Thyroid gland (tissue), 4 donors: ENCODE measurements at places on chromosomes 1 and 21.

GRCh38 chr1:108657356-108658080 is 3.4 kb downstream of the HENMT1 start:
- no peak for DNase-seq

DNA sequence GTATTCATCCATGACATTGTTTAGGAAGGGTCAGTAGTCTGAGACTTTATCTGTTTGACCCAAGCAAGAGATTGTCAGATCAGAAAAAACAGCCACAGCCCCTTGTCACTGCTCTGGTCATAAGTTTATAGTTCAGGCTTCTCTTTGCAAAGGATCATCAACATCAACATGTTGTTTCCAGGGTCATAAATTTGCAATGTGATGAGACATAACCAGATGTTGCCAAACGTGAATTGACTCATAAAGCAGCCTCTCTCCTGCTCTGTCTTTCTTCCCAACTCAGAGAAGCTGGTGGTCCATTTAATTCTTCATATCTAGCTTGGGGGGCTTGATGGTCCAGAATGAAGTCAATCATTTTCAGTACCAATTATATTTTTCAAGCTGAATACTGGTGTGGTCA is 507.2 kb upstream of the PBX1 start:
- DNase-seq = no peak

GRCh38 chr1:162235241-162235800 is 141.3 kb downstream of the SPATA46 start:
- peak; percentile 96 for DNase-seq

DNA sequence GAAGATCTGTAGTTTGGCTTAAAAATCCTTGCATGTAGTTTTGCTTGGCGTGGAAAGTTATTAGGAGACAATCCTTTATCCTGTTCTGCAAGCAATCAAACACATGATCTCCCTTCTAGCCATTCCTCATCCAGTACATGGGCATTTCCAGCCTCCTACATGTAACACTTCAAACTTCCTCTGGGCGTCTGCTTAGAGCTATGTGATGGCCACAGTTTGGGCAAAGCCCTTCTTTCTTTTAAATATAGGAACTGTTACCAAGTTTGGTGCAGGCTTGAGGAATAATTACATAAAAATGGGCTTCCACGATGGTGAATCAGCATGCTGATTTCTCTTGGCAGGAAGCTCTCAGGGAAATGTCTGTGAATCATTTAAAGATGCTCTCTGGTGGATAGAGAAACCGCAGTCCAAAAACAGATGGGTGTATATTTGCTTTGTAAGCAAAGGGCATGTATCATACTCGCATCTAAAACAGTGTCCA is 176.9 kb upstream of the FMN2 start:
- DNase-seq = no peak

DNA sequence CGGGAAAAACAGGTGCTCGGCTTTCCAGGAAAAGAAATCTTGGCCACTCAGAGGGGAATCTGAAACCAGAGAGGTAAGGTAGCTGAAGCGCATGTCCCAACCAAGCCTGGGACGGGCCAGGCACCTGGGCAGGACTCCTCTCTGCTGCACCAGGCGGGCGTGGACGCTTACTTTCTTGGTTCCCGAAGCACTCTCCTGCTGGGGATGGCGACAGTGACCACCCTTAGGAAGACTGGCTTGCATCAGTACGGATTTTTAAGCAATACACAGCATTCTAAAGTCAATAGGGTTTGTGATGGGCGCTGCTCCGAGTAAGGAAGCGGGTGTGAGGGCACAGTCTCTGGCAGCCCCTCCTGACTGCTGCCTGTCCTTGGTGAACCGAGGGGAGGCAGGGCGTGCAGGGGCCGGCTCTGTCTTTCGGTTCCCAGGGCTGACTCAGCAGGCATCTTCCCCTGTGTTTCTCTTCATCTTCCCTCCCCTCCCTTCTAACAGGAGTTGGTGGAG is 74.9 kb upstream of the ANGPTL1 start:
- no peak for DNase-seq

- peak; percentile 98 for DNase-seq
These were observed 43.4 kb downstream of the IGSF5 start for GRCh38 chr21:39788383-39788782.

GRCh38 chr21:17650292-17650691 is 37.6 kb upstream of the BTG3 start:
- DNase-seq = no peak

GRCh38 chr1:9426291-9426711 is 113.0 kb upstream of the SLC25A33 start:
- no peak for DNase-seq

DNA sequence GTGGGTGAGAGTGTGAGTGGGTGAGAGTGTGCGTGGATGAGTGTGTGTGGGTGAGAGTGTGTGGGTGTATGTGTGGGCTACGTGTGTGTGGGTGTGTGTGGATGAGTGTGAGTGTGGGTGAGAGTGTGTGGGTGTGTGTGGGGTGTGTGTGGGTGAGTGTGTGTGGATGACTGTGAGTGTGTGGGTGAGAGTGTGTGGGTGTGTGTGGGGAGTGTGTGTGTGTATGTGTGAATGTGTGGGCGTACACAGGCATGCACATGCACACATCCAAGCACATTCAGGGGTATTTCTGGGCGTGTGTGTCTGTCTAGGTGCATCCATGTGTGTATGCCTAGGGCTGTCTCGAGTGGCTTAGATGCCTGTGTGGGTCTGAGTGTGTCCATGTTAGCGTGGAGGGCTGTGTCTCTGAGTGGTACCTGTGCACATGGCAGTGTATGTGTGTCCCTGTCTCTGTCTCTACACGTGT is 14.0 kb downstream of the SDC3 start:
- DNase-seq = no peak

DNA sequence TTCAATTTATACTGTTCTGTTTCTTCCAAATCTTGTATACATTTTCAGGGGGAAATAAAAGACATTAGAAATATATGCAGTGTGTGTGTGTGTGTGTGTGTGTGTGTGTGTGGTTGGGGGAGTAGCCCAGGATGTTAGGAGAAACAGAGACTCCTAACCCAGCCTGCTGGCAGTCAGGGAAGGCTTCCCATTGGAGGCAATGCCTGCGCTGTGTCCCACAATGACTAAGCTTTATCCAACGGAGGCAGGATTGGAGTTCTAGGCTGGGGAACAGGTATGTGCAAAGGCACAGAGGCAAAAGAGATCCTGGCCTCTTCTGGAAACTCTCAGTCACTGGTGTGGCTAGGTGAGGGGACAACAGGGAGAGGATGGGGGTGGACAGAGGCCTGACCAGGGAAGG is 16.5 kb upstream of the ADGRB2 start:
- DNase-seq = no peak

- no peak for DNase-seq
These were observed 66.9 kb upstream of the PRDX6 start for GRCh38 chr1:173410133-173410793.

GRCh38 chr1:8363767-8364301 is 45.9 kb downstream of the SLC45A1 start:
- DNase-seq = peak; percentile 14
